ENCODE measurements at places on chromosomes 6 and 20.

DNA sequence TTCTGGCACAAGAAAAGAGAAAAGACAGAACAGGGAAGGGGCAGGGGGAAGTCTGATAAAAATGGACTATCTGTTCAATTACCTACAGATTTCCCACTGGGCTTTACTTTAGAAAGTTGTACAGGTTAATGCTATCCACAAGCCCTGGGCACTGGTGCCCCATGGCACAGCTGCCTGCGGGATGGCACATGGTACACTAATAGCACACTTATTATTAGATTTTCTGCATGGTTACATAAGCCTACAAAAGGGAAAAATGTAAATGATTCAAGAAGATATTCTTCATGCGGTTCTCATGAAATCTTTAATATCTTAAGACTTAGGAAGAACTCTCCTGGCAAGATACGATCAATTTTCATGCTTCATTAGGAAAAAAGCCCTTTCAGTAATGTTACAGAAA is 137.5 kb downstream of the GMPR start:
- DNase-seq: no peak

DNA sequence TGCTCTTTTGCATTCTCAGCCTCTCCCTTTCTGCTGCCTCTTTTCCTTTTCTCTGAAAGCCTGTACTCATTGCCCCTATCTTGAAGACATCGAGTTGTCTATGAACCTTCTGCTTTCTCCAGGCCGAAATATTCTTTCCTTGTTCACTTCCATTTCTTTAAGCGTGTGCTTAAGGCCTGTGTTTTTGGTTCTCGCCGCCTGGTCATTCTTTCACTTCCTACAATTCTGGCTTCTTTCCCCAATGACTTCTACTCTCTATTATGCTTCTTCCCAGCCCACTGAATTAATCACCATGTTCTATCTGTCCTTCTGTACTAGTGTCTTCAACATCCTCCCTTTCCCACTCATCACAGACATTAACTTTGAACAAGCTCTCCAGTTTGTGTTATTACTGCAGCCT is 69.6 kb downstream of the C6orf52 start:
- no peak for DNase-seq

DNA sequence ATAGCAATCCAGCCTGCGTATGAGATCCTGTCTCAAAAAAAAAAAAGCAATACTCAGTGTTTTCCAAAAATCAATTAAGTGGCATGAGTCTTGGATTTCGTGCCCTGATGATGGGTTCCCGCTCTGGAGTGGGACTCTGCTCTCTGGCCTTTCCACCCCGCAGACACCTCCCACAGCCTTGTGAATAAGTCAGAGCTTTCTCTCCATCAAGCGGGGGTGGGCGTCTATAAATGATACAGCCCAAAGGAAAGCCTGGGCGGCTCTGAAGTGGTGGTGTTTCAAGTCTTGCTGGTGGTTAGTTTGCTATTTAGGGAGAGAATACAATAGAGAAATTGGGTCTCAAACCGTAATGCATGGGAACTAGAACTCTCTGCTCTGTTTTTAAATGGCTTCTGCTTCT is 52.5 kb upstream of the TAGAP start:
- no peak for DNase-seq

DNA sequence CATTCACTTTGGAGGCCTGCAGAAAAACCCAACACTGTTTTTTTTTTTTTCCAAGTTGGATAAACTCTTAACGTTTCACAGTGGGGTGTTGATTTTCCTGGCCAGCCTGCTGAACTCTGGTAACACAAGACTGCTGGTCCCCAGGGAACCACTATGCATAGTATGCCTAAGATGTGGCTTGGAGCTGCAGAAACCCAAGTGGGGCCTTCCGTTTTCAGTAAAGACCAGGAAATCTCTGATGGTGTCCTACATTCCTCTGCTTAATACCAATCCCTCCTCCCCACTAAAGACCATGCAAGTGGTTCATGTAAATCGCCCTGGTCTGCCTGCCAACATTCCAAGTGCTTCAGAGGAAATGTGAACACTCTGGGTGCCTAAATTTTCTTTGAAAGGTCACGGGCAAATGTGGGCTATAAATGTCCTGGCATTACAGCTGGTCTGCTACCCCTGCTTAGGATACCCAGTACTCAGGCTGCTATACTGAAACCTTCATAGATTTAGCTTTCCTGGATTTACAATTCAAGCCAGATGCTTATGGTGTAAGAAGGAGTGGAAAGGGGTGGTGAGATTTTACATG is 615.4 kb downstream of the MAFB start:
- DNase-seq: no peak

All from esophagus squamous epithelium (tissue), 5 donors.